Chondrocyte (in vitro differentiated cells): ENCODE measurements at places on chromosomes 12 and 14.

DNA sequence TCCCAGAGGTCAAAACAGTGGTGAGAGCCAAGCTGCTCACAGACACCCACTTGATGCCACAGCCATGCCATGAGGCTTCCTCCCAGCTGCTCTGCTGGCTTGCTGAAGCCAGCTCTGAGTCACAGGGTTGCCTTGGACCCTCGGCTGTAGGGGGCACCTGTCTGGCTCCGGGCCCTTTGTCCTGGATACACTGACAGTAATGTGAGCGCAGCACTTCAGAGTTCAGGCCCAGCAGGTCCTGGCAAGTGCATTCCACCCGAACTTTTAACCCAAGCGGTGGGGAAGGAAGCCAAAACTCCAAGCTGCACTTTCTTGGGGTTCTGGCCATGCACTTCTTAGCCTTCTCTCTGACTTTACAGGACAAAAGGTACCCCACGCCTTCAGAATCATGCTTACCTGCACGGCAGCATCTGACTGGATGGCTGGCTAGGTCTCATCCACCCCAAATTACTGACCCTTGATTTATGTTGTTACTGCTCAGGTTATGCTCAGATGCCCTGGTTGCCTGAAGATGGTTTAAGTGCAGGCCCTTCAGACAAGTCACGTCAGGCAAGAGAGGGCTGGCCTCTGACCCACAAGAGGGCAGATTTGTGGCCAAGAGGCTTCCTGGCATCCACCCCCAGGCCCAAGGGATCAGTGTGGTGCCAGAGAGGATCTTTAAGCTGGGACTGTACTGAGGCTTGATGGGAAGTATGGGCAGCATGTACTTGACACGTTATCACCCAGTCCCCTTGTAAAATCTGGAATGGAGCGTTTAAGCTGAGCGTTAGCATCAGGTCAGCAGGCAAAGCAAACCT lies 24.8 kb downstream of the SLC25A29 start:
- no peak for DNase-seq

DNA sequence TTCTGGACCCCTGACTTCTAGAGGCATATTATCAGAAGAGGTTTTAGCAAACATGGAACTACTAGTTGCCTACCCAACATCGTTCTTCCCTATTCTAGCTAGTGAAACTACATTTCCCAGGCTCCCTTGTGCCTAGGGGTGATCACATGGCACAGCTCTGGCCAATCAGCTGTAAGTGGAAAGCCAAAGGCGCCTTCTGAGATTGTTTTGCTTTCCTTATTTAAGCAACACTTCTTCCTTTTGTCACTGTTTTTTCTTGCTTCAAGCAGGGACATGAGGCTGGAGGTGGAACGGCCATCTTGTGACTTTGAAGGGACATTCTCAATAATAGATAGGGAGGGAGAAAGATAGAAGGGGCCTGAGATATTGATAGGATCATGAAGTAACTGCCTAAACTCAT lies 136.7 kb downstream of the ZNF664 start:
- no peak for DNase-seq

- no peak for DNase-seq
Measured at GRCh38 chr12:114248527-114248926, 157.4 kb downstream of the TBX5 start.

DNA sequence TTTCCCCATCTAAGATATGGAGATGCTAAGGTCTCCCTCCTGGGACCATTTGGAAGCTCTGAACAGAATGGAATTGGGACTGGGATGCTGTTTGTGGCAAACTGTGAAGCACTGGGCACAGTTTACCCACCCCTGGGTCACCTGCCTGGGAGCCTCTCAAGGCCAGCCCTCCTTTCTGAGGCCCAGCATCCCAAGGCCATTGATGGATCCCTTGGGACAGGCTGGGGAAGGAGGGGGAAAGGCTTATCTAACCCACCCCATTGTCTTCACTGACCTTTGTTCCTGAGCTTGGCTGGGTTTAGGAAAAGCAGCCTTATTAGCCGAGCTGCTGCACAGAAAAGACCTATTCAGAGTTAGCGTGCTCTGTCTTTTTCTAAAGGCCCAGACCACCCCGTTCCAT lies 5.2 kb downstream of the CCDC85C start:
- DNase-seq, result no peak

DNA sequence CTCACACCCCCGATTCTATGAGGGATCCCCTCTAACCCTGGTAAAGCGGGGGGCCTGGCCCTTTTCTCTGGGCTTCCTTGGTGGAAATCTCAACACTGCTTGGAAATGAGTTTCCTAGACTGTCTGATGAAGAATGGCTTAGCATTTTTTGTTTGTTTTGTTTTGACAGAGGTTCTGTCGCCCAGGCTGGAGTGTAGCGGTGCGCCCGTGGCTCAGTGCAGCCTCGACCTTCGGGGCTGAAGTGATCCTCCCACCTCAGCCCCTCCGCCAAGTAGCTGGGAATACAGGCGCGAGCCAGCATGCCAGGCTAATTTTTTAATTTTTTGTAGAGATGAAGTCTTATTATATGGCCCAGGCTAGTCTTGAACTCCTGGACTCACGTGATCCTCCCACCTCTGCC lies 30.3 kb downstream of the TC2N start:
- DNase-seq, result no peak

- no peak for DNase-seq
Measured at GRCh38 chr14:52325630-52326029, 11.5 kb downstream of the PTGER2 start.
